ENCODE measurements at places on chromosomes 7 and 10.

DNA sequence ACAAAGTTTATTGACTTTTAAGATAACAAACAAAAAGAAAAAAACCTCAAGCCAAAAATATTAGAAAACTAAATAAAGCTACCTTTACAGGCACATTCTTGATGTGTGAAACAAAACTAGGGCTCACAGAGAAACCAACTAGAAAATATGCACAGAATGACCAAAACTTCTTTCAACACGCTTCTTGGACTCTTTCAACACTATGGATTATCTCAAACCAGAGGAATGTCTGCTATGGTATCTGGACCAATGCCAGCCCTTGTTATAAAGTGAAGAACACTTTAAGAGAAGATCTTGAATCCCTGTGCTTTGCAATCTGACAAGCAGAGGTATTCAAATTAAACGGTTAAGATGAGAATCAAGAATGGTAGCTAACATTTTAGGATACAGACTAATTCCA is 76.6 kb downstream of the DNAJC1 start:
- DNase-seq: no peak

- no peak for DNase-seq
Measured at GRCh38 chr10:59304521-59305097, 57.7 kb downstream of the FAM13C start.

- DNase-seq: no peak
Measured at GRCh38 chr10:79063661-79064492, 4.9 kb upstream of the ZMIZ1 start.

- no peak for DNase-seq
Measured at GRCh38 chr7:25541094-25541821, 313.0 kb upstream of the NPVF start.

DNA sequence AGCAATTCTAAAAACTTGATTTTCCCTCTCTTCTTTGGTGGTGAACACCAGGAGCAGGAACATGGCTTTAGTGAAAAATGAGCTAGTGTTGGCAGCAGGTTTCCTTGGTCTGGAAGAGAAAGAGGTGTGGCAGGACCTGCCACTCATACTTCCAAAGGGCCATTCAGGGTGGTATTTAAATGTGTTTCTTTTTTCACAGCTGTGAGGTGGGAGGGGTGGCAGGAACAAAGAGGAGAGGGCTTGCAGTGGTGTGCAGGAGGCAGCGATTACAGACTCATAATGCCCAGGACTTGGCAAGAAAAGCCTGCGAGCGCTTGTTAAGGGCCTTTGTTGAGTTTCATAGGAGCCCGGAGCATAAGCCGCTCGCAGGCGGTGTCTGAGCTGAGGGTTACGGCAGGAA is 36.8 kb downstream of the WIPF3 start:
- DNase-seq: no peak

GRCh38 chr10:15405319-15405718 is 34.2 kb upstream of the FAM171A1 start:
- DNase-seq: no peak
